ENCODE measurements at places on chromosomes 7 and 10. TPM values are rescaled to one million over a fixed set of nuclear protein-coding genes. Genes with fewer than 3 reads are reported as not detected.

FBXO24 gene
- 0.21 TPM for total RNA-seq

DNA sequence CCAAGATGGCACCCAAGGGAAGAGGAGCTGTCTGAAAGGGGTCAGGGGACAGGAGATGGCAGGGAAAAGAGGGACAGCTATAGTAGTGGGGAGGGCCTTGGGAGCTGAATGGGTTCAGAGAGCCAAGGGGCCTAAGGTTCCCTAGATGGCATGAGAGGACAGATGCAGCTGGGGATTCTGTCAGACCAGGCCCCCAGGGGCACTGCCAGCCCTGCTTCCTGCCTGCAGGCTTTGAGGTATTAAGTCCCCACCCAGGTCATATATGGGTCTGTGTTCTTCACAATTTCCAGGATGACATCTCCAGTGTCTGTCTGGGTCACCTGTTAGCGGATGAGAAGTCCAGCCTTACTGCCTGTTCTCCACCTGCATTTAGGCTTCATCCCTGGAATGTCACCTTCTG lies 56.7 kb downstream of the NEURL1 start:
- H3K27ac ChIP-seq, result no peak overlapping the region
- DNase-seq, result no peak
- no peak overlapping the region for H3K4me3 ChIP-seq
- H3K27me3 ChIP-seq, result no peaks in the 10 kb centered on the region

DNA sequence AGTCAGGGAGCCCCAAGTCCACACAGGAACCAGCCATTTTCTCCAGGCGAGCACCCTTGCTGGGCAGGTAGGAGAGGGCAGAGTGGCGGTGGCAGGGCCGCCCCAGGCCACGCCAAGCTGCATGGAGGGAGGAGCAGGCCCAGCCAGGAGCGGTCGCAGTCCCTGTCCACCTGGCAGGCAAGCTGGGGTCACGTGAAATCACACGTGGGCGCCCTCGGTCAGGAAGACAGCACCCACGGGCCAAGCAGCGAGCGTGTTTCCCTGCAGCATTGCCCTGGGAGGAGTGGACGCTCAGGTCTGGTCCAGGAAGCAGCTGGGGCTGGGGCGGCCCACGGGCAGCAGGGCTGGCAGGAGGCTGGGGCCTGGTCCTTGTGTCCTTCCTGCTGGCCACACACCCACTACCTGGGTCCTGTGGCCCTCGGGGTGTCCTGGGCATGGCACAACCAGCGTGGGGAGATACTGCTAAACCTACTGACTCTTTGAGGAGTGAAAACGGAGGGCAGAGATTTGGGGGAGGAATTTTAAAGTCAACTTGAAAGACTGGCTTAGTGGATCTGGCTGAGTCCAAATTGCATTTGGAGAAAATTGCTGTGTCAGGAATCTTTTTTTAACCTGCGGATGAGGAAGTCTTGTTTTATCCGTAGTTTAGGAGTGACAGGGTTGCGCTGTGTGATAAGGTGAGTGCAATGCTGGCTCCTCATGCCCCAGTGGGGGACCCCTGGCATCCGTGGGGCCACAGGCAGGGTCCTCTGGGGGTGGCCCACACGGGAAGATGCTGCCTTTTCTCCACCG lies 12.2 kb upstream of the ADGRA1 start:
- no peaks in the 10 kb centered on the region for H3K4me1 ChIP-seq
- H3K27me3 ChIP-seq, result no peaks in the 10 kb centered on the region
- H3K27ac ChIP-seq, result no peak overlapping the region
- H3K4me3 ChIP-seq, result no peak overlapping the region
- DNase-seq, result no peak

DNA sequence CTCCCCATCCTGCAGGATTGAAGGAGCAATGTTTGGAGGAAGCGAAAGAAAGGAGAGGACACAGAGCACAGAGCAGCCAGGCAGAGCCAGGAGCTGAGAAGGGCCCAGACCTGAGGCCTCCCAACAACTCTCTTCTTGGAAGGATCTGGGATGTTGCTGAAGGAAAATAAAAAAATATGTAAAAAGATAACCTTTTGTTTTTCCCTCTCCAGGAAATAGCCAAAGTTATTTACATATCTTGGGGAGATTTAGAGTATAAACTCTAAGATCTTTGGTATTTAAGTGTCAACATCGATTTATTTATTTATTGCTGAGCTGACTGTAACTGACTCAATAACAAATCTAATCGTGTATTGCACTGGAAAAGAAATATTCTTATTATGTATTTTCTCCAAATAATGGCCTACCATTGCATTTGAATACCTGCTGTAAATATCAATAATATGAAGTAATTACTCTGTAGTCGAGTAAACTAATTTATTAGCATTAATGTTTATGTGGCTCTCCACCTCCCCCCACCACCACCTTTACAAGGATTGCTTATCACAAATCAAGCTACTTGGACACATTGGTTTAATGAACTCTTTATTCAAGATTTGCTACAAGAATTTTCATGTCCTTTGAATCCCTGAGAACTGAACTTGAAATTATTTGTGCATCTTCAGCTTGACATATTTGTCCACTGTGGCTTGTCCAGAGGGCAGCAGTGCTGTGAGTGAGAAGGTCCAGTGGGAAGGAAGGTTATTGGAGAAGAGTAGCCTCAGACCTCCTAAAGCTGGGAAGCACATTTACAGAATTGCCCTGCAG lies 1.8 kb upstream of the HOXA11 start:
- H3K27me3 ChIP-seq, result peaks cover 5% of the 10 kb centered on the region
- DNase-seq, result no peak
- H3K4me3 ChIP-seq, result peak overlapping the region; percentile 50
- H3K36me3 ChIP-seq, result no peaks in the 10 kb centered on the region

DNA sequence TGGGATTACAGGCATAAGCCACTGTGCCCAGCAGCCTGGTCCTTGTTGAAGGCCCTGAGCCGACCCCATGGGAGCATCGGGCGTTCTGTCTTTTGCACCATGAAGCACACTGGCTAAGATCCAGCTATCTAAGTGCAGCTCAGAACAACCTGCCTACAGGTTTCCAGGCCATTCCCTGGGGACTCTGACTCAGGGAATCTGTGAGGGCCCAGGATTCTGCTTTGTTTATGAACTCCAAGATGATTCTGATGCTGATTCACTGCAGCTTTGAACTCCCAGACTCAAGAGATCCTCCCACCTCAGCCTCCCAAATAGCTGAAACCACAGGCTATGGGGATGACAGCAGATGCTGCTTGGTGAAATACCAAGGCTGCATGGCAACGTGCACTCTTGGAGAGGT lies 30.2 kb downstream of the NPTX2 start:
- no peak overlapping the region for H3K4me3 ChIP-seq
- no peak for DNase-seq
- H3K4me1 ChIP-seq, result no peaks in the 10 kb centered on the region
- H3K27ac ChIP-seq, result no peak overlapping the region
- H3K27me3 ChIP-seq, result no peaks in the 10 kb centered on the region
